ENCODE measurements at places on chromosomes 5 and 9.
A peak's percentile ranks its signal among the peaks of the same experiment; 100 is the strongest.

DNA sequence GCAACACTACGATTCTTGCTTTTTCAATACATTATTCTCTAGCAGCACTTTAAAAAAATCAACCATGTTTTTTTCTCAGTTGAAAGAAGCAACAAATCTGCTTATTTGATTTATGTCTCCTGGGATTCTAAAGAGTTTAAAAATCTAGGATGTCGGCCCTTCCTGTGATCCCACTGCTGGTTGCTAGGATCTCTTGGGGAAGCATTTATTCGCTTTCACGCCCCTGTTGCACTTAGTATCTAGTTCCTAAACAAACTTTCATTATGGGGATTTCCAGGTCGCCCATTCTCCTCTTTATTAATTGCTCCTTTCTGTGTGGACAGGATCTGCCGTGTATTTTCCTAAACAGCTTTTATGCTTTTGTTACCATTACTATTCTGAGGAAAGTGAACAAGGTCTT, 313.5 kb downstream of the AGTPBP1 start:
- no peak for DNase-seq

- no peak for DNase-seq
Measured at GRCh38 chr5:127571314-127572131, 54.1 kb downstream of the PRRC1 start.

DNA sequence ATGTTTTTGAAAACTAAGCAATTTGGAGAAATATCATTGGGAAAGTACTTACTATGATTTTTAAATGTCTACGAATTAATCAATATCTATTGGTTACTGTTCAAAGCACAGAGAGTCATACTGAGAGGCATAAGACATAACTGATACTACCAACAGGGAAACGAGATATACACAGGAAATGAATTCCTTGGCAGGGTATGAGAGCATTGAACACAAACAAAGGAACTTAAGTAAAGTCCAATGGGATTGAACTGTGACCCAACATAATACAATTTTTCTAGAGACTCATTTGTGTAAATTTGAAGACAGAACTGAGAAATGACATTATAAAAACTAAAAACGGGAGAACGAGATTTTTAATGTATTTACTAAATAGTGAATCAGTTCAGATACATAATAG, 1.3 kb upstream of the ITGA1 start:
- DNase-seq: no peak

GRCh38 chr5:633501-633955, 21.4 kb downstream of the CEP72 start:
- DNase-seq: no peak

- no peak for DNase-seq
Measured at GRCh38 chr5:1062761-1063568, 48.9 kb downstream of the SLC12A7 start.

DNA sequence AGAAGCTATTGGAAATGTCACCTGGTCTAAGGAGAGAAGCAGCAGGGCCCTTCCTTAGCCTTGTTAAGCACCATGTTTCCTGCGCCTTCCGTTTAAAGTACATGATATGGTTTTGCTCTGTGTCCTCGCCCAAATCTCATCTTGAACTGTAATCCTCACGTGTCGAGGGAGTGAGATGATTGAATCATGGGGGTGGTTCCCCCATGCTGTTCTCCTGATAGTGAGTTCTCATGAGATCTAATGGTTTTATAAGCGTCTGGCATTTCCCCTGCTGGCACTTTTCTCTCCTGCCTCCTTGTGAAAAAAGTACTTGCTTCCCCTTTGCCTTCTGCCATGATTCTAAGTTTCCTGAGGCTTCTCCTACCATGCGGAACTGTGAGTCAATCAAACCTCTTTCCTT, 49.7 kb downstream of the PRDM6 start:
- no peak for DNase-seq

GRCh38 chr9:89701221-89701798, 96.5 kb downstream of the GADD45G start:
- DNase-seq: no peak

DNA sequence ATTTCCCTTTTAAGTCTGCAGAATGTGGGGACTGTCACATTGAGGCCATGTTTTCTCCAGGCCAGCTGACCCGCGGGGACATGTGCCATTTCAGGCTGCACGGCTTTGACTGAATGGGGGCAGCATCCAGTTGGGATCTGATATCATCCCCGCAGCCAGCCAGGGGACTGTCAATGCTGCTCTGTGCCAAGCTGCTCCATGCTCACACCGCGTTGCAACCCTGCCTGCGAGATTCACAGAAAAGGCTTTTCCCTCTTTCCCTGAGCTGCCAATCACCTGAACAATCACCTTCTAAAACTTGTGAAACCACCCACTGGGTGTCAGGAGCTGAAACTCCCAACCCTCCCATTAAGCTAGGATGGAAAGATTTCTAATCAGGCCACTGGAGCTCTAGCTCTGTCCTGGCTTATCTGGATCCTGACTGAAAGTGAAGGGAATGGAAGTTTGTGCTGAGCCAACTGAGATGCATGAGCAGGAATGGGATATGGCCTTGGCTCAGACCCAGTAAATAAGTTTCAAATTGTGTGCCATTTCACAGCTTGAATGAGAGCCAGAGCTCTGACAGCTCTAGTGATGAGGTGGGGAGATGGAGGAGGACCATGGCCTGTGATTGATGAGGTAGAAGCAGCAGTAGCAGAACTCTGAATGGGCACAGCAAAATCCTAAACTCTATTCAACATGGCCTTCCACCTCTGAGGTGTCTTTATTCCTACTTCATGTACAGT, 34.5 kb upstream of the ZNF366 start:
- DNase-seq: no peak

DNA sequence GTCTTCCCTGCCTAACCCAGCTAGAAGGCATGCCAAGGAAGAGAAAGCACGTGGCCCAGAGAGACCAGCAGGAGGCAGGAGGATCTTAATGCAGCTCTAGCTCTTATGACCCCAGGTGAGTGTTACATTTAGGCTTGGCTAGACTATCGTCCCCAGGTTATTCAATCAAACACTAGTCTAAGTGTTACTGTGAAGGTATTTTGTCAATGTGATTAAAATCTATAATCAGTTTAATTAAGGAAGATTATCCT, 483.7 kb downstream of the BNC2 start:
- no peak for DNase-seq

DNA sequence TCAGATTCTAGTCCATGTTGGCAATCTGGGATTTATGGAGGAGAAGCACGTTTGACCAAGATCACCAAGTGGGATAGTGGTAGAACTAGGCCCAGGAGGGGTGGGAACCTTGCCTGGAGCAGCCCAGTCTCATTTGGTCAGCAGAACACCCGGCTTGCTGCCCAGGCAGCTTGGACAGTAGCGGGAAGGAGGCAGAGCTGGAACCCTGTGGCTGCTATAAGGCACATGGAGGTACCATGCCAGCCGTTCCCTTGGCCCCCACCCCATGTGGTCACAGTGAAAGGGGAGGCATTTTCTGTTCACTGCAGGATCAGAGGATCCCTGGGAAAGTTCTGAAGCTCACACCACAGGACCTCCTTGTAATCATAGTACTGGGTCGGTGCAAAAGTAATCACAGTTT, 75.4 kb upstream of the ORM1 start:
- no peak for DNase-seq

GRCh38 chr9:75087289-75087823, 599 bp downstream of the NMRK1 start:
- no peak for DNase-seq

DNA sequence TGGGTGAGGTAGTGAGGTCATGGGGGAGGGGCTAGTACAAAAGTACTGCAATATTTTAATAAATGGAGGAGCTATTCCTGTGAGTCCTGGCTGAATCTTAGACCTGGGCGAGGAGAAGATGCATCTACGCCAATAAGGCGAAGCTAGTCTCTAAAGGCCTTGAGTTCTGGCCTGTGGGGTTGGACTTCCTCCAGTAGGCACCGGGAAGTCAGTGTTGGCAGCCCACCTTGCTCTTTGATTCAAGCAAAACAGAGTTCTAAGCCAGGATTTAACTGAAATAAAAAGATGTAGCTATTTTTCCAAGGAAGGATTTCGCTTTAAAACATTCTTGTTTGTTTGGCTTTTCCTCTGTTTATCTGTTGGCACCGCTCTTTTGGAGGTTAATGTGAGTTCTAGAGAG, 244.6 kb downstream of the KIF4B start:
- no peak for DNase-seq

GRCh38 chr9:105346273-105346672, 101.6 kb upstream of the FSD1L start:
- no peak for DNase-seq

- peak; percentile 30 for DNase-seq
Measured at GRCh38 chr5:112492291-112492690, 73.2 kb upstream of the EPB41L4A start.

DNA sequence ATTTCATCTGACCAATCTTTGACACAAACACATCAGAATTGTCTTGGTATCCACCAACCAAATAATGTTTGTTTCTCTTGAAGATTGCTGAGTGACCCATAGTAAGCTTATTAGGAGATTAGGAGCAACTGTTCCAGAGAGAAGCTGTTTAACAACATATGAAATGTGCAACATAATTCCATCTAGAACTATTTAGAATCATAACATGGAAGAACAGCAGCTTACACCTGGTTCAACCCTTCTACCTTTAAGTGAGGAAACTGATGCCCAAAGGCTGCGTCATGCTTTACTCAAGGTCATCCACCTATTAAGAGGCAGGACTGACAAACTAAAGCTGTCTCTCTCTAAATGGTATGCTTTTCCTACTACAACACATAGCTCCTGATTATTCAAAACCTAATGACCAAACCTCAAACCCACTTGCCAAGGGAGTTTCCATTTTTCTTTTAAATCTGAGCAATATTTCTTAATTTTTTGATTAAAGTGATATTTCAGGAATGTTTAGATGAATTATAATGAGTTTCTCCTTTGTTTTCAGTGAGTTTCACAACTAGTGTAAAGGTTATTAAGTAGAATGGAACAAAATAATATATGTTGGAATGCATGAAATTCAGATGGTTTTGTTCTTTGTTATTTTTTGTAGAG, 545.9 kb downstream of the RAB3C start:
- DNase-seq: no peak

GRCh38 chr9:88889386-88889785, 101.9 kb upstream of the S1PR3 start:
- DNase-seq: no peak

- no peak for DNase-seq
Measured at GRCh38 chr5:23507278-23507685, at the start of gene PRDM9. TSS of gene PRDM9 (plus strand) at chr5:23507609. CDS start at chr5:23509034, 1,425 bp downstream.

DNA sequence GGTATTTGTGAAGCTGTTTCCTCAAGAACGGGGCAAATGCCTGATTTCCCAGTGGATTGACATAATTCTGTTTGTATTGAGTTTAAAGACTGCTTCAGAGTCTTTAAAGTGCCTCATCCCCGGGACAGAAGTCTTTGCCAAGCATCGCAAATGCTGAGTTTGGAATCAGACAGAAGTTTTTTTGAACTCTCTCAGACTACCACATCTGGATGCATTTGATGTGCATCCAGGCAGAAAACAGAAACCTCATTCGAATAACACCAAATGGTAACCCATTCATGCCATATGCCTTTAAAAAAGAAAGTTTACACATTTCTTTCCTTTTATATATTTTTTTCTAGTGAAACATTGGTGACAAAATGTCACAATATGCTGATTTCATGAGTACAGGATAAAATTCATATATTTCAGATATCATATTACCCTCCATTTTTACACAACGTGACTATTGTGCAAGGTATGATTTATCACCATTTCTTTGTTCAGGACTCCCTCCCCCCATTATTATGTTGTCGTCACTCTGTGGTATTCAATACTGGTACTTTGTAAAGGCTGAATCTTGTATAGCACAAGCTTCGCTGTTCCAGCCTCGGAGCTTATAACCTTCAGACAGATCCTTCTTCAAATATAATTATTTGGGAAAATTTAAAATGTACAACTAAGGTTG, 91.1 kb downstream of the ZNF608 start:
- DNase-seq: no peak

GRCh38 chr5:124887223-124887622, 140.8 kb upstream of the ZNF608 start:
- no peak for DNase-seq

DNA sequence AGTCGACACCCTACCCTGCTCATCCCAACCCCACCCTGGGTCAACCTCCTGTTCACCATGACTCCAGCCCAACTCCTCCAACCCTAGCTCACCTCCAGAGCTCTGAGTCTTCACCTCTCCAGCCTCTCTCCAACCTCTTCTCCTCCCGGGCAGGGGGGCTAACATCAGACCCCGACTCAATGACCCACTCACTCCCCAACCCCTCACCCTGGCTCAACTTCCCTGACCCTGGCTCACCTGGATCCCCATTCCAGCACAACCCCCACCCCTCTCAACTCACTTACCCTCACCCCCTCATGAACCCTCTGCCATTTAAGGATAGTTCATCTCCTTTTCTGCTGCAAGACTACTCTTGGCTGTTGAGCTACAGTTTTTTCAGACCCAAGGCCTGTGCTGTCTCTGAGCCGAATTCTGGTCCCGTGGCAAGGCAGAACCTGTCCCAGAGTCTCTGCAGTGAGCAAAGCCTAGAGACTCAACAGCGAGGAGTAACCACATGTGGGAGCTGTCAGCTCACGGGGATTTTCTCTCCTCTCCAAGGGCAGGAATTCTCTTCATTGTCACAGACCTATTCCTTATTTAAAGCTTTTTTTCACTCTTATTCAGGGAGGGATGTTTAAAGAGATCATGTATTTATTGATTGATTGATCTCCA, 29.8 kb downstream of the ANKRD33B start:
- no peak for DNase-seq

GRCh38 chr9:78074385-78075291, 43.0 kb upstream of the GNAQ start:
- DNase-seq: no peak

- DNase-seq: no peak
Measured at GRCh38 chr9:116327701-116328405, 174.3 kb downstream of the PAPPA start.

Measured in iPS DF 19.7 (cell line).